ENCODE measurements at places on chromosomes 5 and 9.
A peak's percentile ranks its signal among the peaks of the same experiment; 100 is the strongest.

DNA sequence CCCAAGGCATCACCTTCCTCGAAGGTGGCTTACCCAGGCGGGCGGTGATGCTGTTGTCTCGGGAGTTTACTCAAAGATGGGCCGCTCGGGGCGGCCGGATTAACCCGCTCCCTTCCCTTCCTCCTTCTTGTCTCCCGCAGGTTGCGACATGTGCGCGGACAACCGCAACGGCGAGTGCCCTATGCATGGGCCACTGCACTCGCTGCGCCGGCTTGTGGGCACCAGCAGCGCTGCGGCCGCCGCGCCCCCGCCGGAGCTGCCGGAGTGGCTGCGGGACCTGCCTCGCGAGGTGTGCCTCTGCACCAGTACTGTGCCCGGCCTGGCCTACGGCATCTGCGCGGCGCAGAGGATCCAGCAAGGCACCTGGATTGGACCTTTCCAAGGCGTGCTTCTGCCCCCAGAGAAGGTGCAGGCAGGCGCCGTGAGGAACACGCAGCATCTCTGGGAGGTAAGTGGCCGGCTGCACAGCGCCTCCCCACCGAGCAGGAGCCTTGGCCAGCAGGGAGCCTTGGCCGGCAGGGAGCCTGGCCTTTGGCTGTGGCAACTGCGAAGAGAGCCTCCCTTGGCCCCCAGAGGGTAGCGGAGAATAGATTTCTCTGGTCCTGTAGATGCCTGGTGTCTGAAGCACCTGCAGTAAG lies 10.6 kb downstream of the PRDM6 start:
- H3K27ac ChIP-seq = no peak overlapping the region
- no peaks in the 10 kb centered on the region for H3K36me3 ChIP-seq
- H3K27me3 ChIP-seq = peaks cover 8% of the 10 kb centered on the region
- no peaks in the 10 kb centered on the region for H3K4me1 ChIP-seq

- DNase-seq = no peak
- H3K4me3 ChIP-seq = no peak overlapping the region
- H3K27me3 ChIP-seq = no peaks in the 10 kb centered on the region
- H3K27ac ChIP-seq = no peak overlapping the region
Observed at GRCh38 chr9:71302776-71303175, 181.4 kb upstream of the TRPM3 start.

- no peak overlapping the region for H3K4me3 ChIP-seq
- no peak overlapping the region for H3K27ac ChIP-seq
- H3K4me1 ChIP-seq = no peaks in the 10 kb centered on the region
- no peaks in the 10 kb centered on the region for H3K27me3 ChIP-seq
- no peak for DNase-seq
Observed at GRCh38 chr5:175887463-175887862, 16.1 kb downstream of the CPLX2 start.

- no peaks in the 10 kb centered on the region for H3K36me3 ChIP-seq
- H3K27me3 ChIP-seq = no peaks in the 10 kb centered on the region
- no peak overlapping the region for H3K27ac ChIP-seq
Observed at GRCh38 chr5:78537821-78538220, 110.8 kb downstream of the LHFPL2 start.

DNA sequence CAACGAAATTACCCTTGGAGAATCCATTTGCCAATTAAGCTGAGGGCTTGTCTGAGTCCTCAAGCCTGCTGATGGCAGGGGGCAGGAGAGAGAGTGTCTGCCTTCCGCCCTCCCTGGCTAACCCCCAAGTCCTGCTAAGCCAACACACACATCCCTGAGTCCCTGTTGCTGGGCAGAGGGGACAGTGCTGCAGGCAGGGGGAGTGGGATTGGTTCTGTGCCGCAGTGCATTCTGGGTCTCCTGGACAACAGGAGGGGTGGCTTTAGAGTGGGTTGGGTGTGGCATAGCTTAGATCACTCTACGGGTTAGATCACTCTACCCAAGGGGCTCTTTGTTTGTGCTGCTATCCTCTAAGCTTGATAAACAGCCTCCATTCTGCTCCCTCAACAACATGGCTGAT lies 427.7 kb downstream of the CDK5RAP2 start:
- no peaks in the 10 kb centered on the region for H3K27me3 ChIP-seq
- DNase-seq = no peak
- no peaks in the 10 kb centered on the region for H3K36me3 ChIP-seq
- H3K4me1 ChIP-seq = no peaks in the 10 kb centered on the region
- H3K27ac ChIP-seq = no peak overlapping the region

- no peak overlapping the region for H3K4me3 ChIP-seq
- no peaks in the 10 kb centered on the region for H3K4me1 ChIP-seq
- no peak overlapping the region for H3K27ac ChIP-seq
- DNase-seq = no peak
- no peaks in the 10 kb centered on the region for H3K36me3 ChIP-seq
Observed at GRCh38 chr5:33530183-33531036, 89.6 kb downstream of the TARS1 start.

DNA sequence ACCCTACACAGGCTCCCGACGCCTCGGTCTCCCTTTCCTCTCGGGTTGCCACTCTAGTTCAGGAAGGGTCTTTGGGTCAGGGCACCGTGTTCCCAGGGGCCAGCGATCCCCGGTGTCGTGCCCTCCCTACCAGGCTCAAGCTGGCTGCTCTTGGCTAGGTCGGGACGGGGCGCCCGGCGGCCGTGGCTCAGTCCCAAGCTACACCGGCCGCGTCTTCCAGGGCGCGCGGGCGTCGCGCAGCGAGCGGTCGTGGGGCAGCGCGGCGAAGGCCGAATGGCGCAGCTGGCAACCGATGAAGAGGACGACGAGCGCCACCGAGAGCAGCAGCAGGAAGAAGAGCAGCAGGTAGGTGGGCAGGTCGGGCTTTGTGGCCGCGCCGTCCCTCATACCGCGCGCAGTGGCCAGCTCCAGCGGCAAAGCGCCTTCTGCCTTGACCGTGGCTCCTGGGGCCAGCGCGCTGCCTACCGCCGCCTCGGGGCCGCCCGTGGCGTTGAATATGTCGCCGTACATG lies 892 bp downstream of the SMIM32 start:
- H3K36me3 ChIP-seq = no peaks in the 10 kb centered on the region
- no peak for DNase-seq
- H3K27me3 ChIP-seq = no peaks in the 10 kb centered on the region
- no peak overlapping the region for H3K4me3 ChIP-seq
- H3K4me1 ChIP-seq = no peaks in the 10 kb centered on the region

DNA sequence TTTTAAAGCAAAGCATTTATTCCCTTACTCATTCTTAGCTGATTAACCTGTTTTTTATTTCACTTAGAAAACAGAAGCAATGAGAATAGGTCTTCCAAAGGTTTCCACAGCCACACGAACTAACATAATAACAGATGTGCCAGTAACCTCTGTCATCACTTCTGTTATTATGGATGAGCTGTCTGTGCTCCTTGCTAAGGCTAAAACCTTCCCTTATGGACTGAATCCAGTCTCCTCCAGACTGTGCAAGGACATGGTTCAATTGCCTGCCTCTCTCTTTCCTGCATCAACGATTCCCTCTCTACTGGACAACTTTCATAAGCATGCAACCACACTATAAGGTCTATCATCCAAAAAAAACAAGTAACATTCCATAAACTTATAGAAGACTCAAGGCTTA lies 1446.2 kb downstream of the MAT2B start:
- no peak overlapping the region for H3K4me3 ChIP-seq
- no peaks in the 10 kb centered on the region for H3K36me3 ChIP-seq
- no peak for DNase-seq
- no peak overlapping the region for H3K27ac ChIP-seq
- no peaks in the 10 kb centered on the region for H3K27me3 ChIP-seq

- H3K27ac ChIP-seq = no peak overlapping the region
- H3K4me3 ChIP-seq = no peak overlapping the region
- H3K4me1 ChIP-seq = no peaks in the 10 kb centered on the region
- no peak for DNase-seq
- no peaks in the 10 kb centered on the region for H3K36me3 ChIP-seq
Observed at GRCh38 chr5:146342519-146342881, 3.9 kb downstream of the POU4F3 start.

DNA sequence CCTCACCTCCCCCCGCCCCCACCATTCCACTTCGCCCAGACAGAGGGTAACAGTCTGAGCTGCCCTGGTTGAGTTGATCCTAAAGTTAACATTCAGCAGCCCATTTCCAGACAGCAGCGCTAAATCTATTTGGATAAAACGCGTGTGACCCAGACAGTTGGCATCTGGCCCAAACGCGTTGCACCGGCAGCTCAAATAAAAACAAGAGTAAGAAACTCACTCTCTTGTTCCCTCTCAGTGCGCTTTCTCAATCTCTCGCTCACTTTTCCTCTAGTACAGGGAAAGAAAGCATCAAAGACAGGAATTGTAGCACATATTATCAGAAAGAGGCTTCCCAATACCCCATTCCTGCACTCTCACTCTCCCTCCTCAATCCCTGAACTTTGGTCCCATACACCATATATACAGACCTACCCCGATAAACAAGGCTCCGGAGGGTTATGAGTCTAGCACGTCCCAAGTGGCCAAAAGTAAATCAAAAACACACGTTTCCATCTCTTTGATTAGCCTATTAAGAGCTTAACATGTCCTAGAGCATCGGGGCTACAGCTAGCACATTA lies 1.3 kb downstream of the ADAMTS6 start:
- H3K4me3 ChIP-seq = peak overlapping the region; percentile 70
- no peaks in the 10 kb centered on the region for H3K36me3 ChIP-seq
- H3K27ac ChIP-seq = peak overlapping the region; percentile 23
- peaks cover 5% of the 10 kb centered on the region for H3K4me1 ChIP-seq

GRCh38 chr9:137393176-137394150 lies 29.5 kb downstream of the EXD3 start:
- H3K36me3 ChIP-seq = no peaks in the 10 kb centered on the region
- no peak for DNase-seq
- H3K27ac ChIP-seq = no peak overlapping the region
- no peaks in the 10 kb centered on the region for H3K4me1 ChIP-seq
- H3K4me3 ChIP-seq = no peak overlapping the region

GRCh38 chr5:123514615-123515355 lies 2.8 kb downstream of the CSNK1G3 start:
- no peak overlapping the region for H3K27ac ChIP-seq
- no peak overlapping the region for H3K4me3 ChIP-seq
- DNase-seq = no peak
- H3K27me3 ChIP-seq = no peaks in the 10 kb centered on the region
- H3K36me3 ChIP-seq = no peaks in the 10 kb centered on the region

GRCh38 chr9:120441426-120442307 lies 138.3 kb downstream of the CDK5RAP2 start:
- H3K4me3 ChIP-seq = no peak overlapping the region
- H3K27me3 ChIP-seq = no peaks in the 10 kb centered on the region
- no peak overlapping the region for H3K27ac ChIP-seq

- H3K4me3 ChIP-seq = no peak overlapping the region
- H3K27ac ChIP-seq = no peak overlapping the region
- no peaks in the 10 kb centered on the region for H3K27me3 ChIP-seq
- DNase-seq = no peak
- no peaks in the 10 kb centered on the region for H3K36me3 ChIP-seq
Observed at GRCh38 chr5:68115584-68115983, 100.0 kb upstream of the PIK3R1 start.

DNA sequence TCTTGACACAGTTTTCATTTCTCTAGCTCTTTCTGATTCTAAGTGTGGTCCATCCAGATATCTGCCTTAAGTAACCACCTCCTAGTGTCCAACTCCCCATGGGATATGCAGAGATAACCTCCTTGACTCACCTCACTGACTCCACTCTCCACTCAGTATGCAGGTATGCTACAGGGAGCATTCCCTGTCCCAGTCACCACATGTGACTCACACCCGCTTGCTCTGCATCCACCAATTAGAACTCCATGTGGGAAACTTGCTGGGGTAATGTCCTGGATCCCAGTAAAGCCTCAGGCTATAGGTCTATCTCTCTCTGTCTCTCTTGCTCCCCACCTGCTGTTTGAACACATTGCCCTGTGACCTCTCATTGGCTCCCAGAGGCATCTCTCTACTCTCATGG lies 563.9 kb downstream of the HTR1A start:
- no peak overlapping the region for H3K27ac ChIP-seq
- H3K4me3 ChIP-seq = no peak overlapping the region
- no peaks in the 10 kb centered on the region for H3K4me1 ChIP-seq
- DNase-seq = no peak

DNA sequence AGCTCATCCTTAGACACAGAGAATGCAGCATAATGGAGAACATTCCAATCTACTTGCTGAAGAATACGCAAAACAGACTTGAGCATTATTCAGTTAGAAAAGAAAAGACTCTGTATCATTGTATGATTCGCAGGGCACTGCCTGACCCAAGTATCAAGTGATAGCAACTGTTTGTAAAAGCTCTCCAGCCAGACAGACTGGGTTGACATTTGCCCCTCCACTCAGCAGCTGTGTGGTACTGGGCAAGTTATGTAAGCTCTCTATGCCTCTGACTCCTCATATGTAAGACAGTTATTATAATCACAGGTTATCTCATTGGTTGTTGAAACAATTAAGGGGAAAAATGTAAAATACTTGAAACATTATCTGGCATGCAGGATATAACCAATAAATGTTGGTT lies 505.0 kb downstream of the ELAVL2 start:
- H3K4me1 ChIP-seq = no peaks in the 10 kb centered on the region
- H3K27me3 ChIP-seq = no peaks in the 10 kb centered on the region
- H3K27ac ChIP-seq = no peak overlapping the region
- H3K4me3 ChIP-seq = no peak overlapping the region
- no peaks in the 10 kb centered on the region for H3K36me3 ChIP-seq
- no peak for DNase-seq

DNA sequence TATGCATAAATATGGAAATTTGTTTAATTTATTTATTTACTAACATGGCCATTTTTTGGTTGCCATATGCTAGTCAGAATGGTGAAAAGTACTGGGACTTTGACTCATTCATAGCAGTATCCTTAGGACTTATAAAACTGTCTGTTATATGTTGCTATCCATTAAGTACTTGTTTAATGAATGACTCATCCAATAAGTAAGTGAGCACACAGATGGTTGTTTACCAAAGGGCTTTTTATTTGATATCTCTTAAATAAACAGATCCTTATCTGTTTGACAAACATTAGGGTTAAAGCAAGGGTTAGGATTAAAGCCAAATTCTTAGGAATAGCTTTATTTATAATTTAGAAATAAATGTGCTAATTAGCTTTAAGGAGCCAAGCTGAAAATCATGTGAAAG lies 183.4 kb downstream of the FBXO4 start:
- H3K4me1 ChIP-seq = no peaks in the 10 kb centered on the region
- H3K27ac ChIP-seq = no peak overlapping the region
- DNase-seq = no peak

DNA sequence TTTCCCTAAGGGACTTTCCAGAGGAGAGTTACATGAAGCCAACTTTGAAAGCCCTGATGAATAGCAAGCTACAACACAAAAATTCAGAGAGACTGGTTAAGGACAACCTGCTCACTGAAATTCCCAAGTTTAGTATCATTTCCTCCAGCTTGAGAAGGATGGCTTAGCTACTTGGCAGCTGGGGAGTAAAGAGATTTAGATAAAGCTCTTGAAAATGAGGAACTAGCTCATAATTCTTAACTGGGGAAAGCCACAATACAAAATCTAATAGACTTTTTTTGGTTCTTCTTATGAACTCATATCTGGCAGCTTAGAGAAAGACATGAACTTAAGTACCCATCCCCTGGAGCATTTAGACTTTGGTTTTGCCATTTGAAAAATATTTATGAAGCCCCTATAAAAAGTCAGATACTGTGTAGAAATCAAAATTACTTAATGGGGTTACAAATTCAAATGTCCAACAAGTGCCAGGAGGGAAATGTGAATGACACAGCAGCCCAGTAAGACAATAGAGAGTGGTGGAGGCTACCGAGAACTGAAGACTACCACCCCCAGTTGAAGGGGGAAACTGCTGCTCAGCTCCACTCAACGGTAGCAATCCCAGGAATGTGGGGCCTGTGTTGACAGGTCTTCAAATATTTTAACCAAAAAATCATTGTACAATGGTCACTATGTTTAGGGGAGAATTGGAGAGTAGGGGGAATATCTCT lies 79.4 kb upstream of the ADRB2 start:
- no peak overlapping the region for H3K27ac ChIP-seq
- H3K27me3 ChIP-seq = no peaks in the 10 kb centered on the region
- no peaks in the 10 kb centered on the region for H3K4me1 ChIP-seq
- no peaks in the 10 kb centered on the region for H3K36me3 ChIP-seq
- no peak overlapping the region for H3K4me3 ChIP-seq
